Dorsolateral prefrontal cortex (tissue), 122 donors: ENCODE measurements at places on chromosomes 5 and 9. TPM values are rescaled to one million over a fixed set of nuclear protein-coding genes. Genes with fewer than 3 reads are reported as not detected.

DNA sequence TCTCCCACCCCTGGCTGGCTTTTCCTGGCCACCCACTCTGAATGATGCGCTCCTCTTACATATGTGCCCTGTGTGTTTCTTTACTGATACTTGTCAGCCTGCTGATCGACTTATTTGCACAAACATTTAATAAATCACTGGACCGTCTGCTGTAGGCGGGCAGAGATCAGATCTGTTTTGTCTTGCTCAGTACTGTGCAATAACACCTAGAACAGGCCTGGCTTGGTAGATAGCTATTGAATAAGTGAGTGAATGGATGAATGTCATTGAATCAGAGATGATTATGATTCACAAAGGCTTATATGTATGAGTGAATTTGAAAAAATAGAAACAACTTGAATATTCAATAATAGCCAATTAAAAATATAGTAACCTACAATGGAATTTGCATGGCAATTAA lies 165.1 kb downstream of the RGS3 start:
- no peak for DNase-seq

DNA sequence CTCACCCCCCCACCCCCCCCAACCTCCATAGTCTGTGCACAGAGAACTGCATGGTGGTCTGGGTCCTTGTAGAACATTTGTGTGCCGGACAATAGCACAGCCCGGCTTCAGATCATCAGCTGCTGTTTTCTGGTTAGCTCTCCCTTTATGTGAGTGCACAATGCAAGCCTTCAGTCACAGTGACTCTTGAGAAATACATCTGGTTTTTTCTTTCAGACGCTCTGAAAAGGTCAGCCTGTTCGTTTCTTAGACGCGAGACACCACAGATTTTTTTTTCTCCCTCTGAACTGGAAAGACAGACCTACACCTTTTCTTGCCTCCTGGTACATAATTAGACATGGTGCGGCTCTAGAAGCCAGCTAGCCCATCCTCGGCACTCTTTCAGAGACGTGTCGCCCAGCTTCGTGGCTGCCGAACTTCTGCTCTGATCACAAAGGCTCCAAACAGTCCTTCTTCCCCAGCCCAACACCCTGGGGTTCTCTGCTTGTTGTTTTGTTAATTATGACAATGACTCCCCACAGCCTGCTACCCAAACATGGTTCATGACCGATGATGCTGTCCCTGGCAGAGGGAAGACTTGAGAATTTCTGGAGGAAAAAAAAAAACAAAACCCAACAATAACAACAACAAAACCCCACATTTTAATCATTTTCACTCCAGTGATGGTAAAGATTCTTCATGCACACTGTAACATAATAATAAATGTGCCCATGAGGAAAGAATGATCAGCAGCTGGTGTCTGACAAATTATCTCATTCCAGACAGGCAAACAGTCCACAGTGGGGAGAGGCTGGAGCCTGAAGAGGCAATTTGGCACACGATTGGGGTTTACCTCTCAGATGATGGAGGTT lies 241.4 kb upstream of the ZNF462 start:
- DNase-seq, result no peak

DNA sequence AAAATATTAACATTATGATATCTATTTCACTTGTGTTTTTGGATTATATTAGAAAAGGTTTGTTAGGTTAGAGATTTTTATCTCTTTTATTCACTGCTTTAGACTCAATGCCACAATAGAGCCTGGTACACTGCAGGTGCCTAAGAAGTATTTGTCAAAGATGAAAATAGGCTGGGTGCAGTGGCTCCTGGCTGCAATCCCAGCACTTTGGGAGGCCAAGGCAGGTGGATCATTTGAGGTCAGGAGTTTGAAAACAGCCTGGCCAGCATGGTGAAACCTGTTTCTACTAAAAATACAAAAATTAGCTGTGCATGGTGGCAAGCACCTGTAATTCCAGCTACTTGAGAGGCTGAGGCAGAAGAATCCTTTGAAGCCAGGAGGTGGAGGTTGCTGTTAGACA lies 64.3 kb downstream of the C9 start:
- no peak for DNase-seq

DNA sequence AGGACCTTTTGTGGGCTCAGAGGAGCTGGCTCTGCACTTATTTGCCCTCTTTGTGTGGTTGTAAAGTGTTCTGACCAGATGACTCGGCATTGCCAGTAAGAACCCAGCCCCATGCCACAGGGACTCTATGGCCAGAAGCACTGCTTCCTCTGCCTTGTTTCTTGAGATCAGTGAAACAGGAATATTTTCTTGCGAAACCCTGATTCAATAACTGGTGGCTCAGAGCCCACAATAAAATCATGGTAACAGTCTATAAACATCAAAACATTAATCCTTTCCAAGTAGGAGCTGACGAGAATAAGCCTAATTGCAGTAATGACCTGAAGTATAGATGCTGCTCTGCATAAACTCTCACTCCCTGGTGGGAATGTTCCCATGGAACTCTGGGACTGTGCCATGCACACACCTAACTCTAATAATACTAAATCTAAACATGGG lies 344.3 kb downstream of the ZNF608 start:
- no peak for DNase-seq

GRCh38 chr5:107043665-107044064 lies 627.1 kb downstream of the EFNA5 start:
- DNase-seq, result no peak

GRCh38 chr9:129591916-129592315 lies 29.0 kb downstream of the C9orf50 start:
- no peak for DNase-seq

GRCh38 chr5:72508241-72509170 lies 1.3 kb upstream of the ZNF366 start:
- no peak for DNase-seq

DNA sequence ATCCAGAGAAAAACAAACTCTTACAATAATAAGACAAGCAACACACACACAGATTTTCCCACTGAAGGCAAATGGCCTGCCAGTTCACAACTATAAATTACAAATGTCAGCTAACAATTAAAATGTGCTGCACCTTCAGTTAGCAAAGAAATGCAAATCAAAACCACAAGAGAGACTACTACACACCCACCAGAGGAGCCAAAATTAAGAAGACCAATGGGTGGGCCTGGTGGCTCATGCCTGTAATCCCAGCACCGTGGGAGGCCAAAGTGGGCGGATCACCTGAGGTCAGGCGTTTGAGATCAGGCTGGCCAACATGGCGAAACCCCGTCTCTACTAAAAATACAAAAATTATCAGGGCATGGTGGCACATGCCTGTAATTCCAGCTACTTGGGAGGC lies 15.1 kb upstream of the IPPK start:
- DNase-seq, result no peak

DNA sequence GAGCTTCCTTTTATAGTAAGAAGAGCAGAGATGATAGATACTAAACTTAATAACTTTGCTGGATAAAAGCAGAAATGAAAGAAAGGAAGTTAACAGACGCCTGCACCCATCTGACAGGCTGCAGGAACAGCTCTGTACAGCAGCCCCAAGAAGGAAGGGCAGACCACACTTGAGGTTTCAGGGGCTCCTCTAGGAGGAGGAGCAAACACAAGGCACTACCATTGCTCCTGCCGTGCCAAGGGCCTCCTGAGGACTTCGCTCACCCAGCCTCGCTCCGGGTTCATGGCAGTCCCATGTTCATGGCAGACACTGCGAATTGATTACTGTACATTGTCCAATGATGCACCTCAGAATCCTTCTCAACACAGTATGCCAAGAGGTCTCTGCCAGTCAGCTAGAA lies 85.1 kb downstream of the AMBP start:
- DNase-seq, result no peak

- no peak for DNase-seq
Observed at GRCh38 chr5:158810615-158811014, 289.1 kb downstream of the EBF1 start.

GRCh38 chr5:143045062-143045461 lies 274.9 kb downstream of the ARHGAP26 start:
- DNase-seq, result no peak

GRCh38 chr5:17118631-17119030 lies 98.8 kb upstream of the BASP1 start:
- DNase-seq, result no peak

DNA sequence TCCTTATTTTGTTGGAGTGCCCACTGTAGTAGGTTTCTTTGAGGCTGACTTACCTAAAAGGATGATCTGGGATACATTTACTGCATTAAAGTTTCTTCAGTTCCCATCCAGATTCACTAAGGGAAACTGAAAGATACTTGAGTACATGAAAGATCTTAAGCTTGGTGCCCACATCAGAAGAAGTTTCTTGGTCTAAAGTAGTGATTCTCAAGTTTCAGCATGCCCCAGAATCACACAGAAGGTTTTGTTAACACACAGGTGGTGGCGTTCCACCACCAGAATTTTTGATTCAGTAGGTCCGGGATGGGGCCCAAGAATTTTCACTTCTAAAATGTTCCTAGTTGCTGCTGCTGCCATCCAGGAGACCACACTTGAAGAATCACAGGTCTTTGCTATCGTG lies 171.0 kb downstream of the ZNF462 start:
- no peak for DNase-seq

- DNase-seq, result no peak
Observed at GRCh38 chr9:135815830-135816650, 91.3 kb downstream of the CAMSAP1 start.

GRCh38 chr9:21030389-21031035 lies 928 bp downstream of the HACD4 start:
- no peak for DNase-seq

- no peak for DNase-seq
Observed at GRCh38 chr9:126829035-126829434, 24.2 kb downstream of the ZBTB43 start.

- no peak for DNase-seq
Observed at GRCh38 chr9:32631991-32632390, 3.5 kb downstream of the TAF1L start.

DNA sequence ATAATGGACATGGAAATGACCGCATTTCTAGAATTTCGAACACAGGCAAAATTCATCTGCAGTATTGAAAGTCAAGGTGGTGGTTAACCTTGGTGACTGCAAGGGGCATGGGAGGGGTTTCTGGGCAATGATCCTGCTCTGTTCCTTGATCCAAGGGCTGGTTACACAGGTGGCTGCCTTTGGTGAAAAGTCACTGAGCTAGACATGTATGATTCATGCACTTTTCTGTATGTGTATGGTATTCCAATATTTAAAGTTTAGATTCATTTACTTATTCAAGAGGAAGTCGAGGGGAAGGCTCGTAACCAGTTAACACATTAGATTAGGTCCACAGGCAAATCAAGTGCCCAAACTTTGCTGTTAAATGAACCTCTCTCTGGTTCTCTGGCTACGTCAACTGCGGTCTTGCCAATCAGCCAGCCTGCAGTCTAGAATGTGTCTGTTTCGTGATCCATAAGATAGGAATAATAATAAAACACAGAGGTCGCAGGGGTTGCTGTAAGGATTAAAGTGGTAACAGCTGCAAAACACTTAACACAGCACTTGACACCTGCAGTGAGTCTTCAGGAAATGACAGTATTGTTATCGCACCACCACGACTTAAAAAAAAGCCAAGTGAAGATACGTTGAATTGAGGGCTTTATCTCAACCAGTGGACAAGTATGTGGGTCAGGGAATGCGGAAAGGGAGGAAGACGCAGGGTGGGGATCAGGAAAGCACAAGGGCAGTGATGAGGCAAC lies 92.5 kb downstream of the TLE1 start:
- DNase-seq, result no peak

DNA sequence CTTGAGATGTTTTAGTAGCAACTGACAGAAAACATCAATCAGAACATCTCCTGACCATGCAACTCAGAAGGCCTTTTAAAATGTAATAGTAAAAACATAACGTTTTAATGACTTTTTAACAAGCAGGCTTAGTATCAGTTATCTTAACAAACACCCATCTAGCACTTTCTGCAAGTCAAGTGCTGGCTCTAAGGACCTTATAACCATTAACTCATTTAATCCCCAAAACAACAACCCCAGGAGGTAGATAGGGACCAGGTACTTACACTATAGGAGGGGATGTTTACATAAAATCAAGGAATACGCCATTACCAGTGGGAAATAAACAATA lies 41.8 kb downstream of the ROR2 start:
- no peak for DNase-seq

DNA sequence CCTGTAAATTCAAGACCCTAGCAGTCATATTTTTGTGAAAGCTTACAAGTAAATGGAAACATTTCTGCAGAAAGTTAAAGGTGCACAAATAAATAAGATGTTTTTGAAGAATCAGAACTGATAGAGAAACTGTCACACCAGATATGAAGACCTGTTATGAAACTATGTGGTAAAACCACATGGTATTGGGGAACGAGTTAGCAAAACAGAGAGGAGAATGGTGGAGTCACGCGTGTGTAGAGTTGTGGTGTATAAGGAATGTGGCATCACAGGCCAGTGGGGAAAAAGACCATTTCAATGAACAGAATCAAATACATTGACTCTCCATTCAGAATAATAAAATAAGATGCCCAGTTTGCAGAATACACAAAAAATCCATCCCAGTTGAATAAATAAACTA lies 477.2 kb downstream of the ICE1 start:
- no peak for DNase-seq

GRCh38 chr5:167489202-167489601 lies 802.2 kb upstream of the WWC1 start:
- DNase-seq, result no peak

DNA sequence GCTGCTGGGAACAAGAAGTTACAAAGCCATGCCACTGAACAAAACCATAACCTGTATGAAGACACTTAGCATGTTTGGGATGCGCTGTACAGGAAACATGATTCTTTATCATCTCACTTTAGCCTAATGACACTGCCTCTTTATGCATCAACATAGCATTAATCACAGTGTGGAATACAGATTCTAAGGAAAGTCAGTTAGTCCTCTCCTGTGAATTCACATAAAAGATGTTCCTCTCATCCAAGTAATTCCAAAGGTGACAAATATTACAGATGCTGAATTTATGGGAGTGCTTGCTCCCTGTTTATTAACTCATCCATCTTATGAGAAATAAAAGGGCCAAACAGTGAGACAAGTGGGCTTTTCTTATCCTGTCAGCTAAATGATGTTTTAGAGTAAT lies 1677.7 kb downstream of the EFNA5 start:
- no peak for DNase-seq

GRCh38 chr9:135890190-135891026 lies 16.9 kb downstream of the CAMSAP1 start:
- no peak for DNase-seq

The PTGR1 gene
- total RNA-seq, result 33.7 TPM

The MAP1B gene
- 1,201 TPM for total RNA-seq

The ARID3C gene
- total RNA-seq, result 1.5 TPM

The SPINK13 gene
- total RNA-seq, result not detected

The EHMT1 gene
- total RNA-seq, result 59.7 TPM

The ABO gene
- total RNA-seq, result 2.0 TPM

The CCDC127 gene
- 12.7 TPM for total RNA-seq

The ZNG1C gene
- 57.5 TPM for total RNA-seq

The IQGAP2 gene
- 3.8 TPM for total RNA-seq

The DRD1 gene
- total RNA-seq, result 9.8 TPM

The ZNF462 gene
- 33.8 TPM for total RNA-seq

The WWC1 gene
- total RNA-seq, result 59.4 TPM

The CORO2A gene
- total RNA-seq, result 6.6 TPM

The IL3 gene
- total RNA-seq, result not detected

The TLX3 gene
- total RNA-seq, result not detected

The SYK gene
- 8.1 TPM for total RNA-seq

The PCDHGC4 gene
- total RNA-seq, result 25.1 TPM

The IL5 gene
- total RNA-seq, result not detected
